HT1080 (cell line): ENCODE measurements at places on chromosomes 1 and 21.

DNA sequence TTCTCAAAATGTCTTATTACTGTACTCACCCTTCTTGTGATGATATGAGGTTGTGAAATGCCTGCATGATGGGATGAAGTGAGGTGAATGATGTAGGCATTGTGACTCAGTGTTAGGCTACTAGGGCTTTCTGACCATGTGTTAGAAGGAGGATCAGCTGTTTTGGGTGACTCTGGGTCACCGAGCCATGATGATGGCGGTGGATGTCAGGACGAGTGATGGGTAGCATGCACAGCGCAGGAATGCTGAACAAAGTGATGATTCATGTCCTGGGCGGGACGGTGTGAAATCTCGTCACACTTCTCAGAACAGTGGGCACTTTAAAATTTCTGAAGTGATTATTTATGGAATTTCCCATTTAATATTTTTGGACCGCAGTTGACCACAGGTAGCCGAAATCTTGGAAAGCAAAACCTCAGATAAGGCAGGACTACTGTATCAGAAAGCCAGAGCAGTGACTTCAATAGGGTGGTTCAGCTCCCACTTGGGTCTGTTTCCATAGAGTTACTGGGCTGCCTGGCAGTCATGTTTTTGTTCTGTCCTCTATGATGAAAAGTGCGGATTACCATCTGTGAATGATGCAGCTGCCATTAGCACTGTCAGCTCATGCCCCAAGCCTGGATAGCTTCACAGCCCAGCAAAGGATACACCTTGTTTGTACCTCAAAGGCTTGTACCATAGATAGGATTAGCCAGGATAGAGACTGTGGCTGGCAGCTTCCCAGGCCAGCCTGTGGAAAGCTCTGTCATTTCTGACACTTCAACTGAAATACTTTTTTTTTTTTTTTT, 26.6 kb downstream of the IL6R start:
- peak; percentile 97 for DNase-seq

GRCh38 chr1:56199956-56200355, 379.4 kb downstream of the PLPP3 start:
- DNase-seq = no peak

DNA sequence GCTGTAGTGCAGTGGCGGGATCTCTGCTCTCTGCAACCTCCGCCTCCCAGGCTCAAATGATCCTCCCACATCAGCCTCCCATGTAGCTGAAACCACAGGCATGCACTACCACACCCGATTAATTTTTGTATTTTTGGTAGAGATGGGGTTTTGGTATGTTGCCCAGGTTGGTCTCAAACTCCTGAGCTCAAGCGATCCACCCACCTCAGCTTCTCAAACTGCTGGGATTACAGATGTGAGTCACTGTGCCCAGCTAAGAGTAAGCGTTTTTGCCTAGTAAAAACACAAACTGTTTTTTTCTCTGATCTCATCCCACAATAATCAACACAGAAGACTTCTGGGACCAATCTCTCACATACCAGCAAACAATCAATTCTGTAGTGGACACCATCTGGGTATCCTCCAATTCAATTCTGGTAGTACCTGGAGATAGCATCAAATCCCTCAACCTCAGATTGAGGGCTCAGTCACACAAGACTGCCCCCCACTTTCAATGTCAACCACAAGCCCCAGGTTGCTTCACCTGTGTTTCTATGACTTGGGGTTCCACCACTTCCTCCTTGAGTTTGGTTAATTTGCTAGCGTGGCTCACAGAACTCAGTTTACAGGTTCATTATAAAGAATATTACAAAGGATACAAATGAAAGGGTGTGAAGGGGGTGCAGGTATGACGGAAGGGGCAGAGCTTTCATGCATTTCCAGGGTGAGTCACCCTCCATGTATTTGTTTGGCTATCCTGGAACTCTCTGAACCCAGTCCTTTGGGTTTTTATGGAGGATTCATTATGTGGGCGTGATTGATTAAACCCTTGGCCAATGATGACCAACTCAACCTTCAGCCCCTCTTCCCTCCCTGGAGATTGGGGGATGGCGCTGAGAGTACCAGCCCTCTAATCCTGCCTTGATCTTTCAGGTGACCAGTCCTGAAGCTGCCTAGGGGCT, 40.0 kb upstream of the RHOU start:
- DNase-seq = no peak

DNA sequence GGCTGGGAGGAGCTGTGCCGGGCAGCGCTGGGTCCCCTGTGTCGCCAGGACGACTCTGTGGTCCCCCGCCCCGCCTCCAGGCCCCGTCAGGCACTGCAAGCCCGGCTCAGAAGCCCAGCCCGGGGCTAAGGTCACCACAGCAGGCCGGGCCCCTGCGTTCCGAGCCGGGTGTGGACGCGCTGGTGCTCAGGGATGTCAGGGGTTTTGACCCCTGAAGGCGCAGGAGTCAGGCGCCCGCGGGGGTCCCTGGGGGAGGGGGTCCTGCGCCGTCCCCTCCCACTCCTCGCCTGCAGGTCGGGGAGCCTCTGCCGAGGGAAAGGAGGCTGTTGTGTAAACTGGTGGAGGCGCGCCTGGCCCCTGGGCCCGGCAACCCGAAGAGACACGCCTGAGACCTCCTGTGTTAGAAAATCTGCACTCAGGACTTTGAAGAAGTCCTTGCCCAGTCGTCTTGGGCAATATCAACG, 23.7 kb upstream of the TMEM54 start:
- no peak for DNase-seq

DNA sequence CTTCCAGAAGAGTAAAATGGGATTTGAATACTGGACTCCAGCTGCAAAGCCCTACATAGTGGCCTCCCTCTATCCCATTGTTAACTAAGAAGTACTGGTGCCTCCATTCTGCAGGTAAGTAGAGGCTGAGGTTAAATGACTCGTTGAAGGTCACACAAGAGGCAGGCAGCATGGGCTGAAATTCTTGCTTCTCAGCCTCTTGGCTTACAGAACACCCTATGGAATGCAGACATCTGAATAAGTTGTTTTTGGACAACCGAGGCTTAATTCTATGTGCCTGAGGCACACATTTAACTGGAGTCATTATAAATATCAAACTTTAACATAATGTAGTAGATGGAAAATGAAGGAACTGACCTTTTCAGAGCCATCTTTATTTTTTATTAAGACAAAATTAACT, 5.7 kb downstream of the DNAJC11 start:
- no peak for DNase-seq

GRCh38 chr1:104760017-104760416, 1010.3 kb downstream of the AMY1C start:
- no peak for DNase-seq

DNA sequence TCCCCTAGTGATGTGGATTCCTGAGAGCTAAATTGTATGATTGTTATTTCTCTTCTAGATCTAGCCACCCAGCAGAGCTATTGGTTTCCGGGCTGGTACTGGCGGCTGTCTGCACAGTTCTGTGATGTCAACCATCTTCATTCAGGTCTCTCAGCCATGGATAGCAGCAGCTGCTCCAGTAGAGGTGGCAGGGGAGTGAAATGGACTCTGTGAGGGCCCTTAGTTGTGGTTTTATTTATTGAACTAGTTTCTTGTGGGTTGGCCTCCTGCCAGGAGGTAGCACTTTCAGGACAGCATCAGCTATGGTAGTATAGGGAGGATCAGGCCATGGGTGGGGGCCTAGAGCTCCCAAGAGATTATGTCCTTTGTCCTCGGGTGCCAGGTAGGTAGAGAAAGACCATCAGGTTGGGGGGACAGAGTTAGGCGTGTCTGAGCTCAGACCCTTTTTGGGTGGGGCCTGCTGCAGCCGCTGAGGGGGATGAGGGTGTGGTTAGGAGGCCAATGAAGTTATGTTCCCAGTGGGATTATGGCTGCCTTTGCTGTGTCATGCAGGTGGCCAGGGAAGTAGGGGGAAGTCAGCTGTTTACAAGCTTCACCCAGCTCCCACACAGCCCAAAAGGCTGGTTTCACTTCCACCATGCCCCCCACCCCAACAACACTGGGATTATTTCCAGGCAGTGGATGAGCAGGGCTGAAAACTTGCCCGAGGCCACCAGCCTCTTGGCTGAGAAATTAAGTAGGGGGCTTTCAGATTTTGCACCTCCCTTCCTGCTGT, 55.1 kb upstream of the RGS4 start:
- peak; percentile 49 for DNase-seq

- DNase-seq = no peak
These were observed 410.0 kb downstream of the TGFB2 start for GRCh38 chr1:218755128-218755527.

GRCh38 chr21:44930543-44930981, 9.3 kb upstream of the SLX9 start:
- DNase-seq = no peak

DNA sequence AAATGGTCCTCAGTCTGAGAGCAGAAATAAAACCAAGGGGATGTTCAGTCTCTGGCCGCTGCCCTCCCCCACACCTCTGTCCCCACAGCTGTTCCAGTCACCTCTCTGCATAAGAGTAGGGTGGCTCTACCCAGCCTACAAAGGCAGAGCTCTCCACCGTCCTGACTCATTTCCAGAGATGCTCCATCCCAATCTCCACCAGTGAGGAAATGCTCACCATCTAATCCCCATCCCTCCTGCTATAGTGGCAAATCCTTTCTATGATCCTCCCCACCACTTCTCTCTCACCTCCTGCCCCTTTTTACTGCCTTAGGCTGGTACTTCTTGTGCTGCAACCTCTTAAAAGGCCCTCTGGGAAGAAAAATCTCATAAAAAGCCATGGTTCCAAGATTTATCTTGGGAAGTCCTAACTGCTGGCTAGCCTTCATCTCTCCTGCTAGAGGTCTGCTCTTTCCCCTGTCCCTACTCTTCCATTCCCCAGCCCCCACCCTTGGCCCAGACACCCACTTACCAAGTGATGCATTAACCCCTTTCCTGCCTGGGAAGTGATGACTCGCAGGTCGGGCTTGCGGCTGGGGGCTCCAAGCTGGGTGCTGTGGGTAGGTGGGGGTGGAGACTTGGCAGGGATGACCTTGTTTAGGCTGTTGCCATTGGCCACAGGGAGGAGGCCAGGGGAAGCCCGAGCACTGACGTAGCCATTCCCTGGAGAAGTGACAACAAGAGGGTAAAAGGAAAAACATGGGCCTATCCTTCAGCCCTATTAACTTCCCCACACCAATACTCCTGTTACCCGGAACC, 23.9 kb downstream of the MEF2D start:
- DNase-seq = peak; percentile 73

GRCh38 chr1:110112656-110113055, 413 bp downstream of the UBL4B start:
- DNase-seq = no peak

DNA sequence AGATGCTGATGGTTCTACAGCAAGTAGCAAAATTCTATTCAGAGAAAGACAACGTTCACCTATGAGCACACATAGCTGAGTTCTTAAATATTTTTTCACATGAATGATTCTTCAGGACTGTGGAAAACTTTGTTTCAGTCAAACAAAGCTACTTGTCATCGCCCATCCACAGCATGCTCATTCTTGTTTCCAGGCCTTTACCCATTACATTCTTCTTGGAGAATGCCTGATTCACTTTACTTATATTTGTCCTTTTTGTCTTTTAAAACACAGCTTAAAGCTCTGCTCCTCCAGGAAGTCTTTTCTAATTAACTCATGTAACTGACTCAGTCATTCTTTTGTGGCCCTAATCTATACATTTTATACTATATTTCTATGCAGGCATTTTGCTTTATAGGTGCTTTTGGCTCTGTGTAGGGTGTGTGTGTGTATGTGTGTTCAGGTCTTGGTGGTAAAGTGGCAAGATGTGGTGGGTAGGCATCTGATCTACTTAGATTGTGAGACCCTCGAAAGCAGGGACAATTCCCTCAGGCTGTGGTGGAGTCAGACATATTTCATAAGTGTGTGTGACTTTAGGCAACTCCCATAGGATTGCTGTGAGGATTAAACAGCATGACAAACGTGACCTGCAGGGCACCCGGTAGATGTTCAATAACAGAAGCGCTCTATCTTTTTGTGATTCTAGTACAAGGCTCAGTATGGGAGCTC, 11.8 kb upstream of the MARK1 start:
- DNase-seq = no peak

- no peak for DNase-seq
These were observed 82.3 kb downstream of the HMCN1 start for GRCh38 chr1:185816460-185816859.

GRCh38 chr21:44958471-44959191, 18.8 kb downstream of the SLX9 start:
- DNase-seq = no peak

DNA sequence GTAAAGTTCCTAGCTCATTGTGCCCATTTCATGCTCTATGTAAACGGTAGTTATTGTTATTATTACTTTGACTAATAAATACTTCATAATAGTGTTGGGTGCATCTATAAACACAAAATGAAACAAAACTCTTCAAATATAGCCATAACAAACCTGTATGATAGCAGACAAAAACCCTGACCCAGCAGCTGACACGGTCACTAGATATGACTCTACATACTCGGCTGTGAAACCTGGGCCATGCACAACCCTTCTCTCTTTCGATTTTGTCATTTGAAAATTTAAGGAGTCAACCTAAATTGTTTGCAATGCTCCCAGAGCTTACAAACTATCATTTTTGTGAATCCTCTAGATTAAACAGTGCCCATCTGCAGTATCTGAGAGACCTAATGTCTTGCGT, 8.0 kb upstream of the RGS13 start:
- no peak for DNase-seq

- no peak for DNase-seq
These were observed 197.0 kb downstream of the GABPA start for GRCh38 chr21:25931765-25932164.

GRCh38 chr1:107326824-107327445, 186.1 kb downstream of the NTNG1 start:
- peak; percentile 59 for DNase-seq

DNA sequence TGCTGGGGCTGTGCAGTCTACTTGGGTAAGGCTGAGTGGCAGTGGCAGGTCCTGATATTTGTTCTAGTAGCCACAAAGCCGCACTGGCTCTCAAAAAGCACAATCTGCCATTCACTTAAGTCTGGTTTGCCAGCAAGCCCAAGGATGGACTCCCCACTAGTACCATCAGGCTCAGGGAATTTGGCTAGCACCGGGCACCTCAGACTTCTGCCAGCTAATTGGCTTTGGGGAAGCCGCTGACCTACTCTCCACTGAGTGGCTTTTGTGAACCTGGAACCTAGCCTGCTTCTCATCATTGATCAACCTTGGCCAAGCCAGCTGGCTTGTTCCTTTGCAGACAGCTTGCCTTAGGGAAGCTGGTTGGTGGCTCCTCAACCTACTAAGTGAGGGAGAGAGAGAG, 83.1 kb downstream of the ESRRG start:
- no peak for DNase-seq

DNA sequence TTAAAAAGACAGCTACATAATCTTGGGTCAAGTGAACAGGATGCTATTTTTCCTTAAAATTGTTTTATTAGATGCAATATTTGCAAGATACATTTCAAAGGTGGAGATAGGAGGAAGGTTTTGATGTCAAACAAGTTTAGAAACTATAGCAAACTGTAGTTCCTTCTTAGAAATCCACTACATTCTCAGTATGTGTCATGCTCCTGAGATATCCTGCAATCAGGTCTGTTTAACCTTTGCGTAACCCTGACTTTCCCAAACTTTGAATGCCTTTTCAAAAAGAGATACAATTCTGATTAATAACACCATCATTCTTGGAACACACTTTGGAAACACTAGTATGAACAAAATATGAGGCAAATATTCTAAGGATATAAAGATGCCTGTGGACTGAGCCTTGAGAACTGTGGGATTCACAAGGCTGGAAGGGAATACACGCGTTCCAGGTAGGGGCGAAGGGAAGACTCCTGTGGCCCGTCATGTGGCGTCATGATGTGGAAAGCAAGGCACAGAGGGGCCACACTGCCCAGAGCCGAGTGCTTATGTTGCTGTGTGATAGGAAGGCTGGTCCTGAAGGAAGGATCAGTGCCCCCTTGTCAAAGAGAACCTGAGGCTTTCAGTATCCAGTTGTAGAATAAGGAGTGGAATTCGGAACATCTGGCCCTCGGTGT, 19.6 kb upstream of the TARBP1 start:
- DNase-seq = no peak
